ENCODE measurements at places on chromosomes 16 and 17.

GRCh38 chr17:8275421-8276290 is 12.8 kb upstream of the RANGRF start:
- DNase-seq: no peak

DNA sequence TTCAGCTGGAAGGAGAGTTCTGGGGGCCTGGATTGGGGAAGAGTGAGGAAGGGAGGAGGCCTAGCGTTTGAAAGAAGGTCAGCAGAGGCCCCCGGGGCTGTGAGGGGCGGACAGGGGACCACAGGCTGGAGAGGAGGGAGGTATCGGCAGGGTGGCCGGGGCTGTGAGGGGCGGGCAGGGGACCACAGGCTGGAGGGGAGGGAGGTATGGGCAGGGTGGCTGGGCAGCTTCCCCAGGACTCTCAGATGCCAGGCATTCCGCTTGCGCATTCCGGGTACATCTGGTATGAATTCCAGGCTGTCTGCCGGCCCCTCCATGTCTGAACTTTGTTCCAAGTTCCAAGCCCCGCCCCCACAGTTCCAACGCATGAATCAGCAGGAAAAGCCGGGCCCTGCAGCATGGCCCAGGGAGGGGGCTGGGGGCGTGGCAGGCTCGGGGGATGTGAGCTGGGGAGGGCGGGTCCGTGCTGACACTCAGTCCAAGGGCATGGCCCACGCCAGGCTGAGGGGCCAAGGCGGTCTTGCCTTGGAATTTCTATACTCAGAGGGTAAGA is 4.3 kb upstream of the TLCD2 start:
- peak; percentile 93 for DNase-seq

DNA sequence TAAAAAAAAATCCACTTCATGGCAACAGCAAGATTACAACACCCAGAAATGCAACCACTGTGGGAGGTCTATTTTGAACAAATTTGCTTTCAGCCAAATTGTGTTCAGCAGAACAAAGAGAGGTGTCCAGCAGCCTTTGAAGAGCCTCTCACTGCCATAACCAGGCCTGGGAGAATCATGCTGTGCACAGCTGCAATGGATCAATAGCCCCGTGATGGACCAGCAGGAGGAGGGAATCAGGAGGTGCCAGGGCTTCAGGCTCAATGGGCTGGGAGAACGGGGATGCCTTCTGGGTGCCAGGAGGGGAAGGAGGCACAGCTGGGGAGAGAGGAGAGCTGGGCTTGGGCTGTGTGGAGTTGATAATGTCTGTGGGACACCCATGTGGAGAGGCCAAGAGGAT is 366.2 kb upstream of the EEF2KMT start:
- no peak for DNase-seq

GRCh38 chr16:51429041-51429440 is 278.0 kb upstream of the SALL1 start:
- DNase-seq: no peak

GRCh38 chr17:55873017-55873758 is 122.3 kb downstream of the PCTP start:
- DNase-seq: no peak

Measured in renal pelvis (tissue), 12 donors.